BJ (cell line): ENCODE measurements at places on chromosomes 1 and 21.
A peak's percentile ranks its signal among the peaks of the same experiment; 100 is the strongest.

DNA sequence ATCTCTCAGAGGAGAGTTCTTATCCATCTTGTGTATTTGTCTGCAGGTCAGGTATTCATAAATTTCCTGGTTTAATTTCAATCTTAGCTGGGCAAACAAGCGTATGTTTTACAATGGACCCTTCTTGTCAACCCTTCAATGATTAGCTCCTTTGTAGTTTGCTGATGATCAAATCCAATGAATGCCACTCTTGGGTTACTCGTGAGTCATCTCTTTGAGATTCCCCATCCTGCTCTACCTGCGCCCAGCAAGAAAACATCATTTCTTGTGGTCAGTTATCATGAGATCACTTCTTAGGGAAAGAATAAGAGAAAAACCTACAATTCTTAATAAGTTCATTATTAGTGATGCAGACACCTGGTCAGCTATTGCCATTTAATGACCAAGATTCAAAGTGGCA, 572.3 kb upstream of the PKN2 start:
- no peak for DNase-seq

DNA sequence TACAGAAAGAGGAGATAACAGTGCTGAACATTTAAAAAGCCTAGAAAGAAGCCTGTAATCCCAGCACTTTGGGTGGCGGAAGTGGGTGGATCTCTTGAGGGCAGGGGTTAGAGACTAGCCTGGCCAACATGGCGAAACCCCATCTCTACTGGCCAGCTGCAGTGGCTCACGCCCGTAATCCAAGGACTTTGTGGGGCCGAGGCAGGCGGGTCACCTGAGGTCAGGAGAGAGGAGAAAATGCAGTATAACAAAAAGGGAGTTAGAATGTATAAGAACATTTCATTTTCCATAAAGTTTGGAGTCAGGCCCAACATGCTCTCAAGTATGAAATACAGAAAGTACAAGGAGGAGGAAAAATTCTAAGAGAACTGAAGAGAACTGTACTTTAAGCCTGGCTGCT, 134.5 kb downstream of the SMYD3 start:
- DNase-seq, result no peak

- DNase-seq, result no peak
Observed at GRCh38 chr1:116587501-116588227, 16.8 kb upstream of the CD58 start.

DNA sequence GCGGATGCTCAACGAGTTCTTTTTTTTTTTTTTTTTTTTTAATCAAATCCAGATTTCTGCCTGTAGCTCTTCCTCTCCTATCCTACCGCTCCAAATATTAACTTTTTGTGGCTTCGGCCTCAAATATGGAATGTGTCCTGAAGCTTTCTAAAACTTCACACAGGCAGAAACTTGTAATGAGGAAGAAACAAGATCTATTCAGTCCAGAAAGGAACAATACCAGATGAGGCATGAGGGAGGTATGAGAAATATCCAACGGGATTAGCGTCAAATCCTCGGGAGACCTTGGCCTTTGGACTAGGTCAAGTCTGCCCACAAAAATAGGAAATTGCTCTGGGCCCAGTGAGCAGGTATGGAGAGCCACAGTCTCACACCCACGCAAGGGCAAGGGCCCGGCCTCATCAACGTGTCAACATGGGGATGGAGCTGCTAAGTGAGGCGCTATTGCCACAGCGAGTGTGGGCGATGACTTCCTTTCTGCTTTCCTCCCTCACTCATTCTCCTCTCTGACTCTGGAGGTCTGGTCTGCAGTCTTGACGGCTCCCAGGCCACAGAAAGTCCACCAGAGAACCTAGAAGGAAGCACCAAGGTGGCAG, 66.6 kb downstream of the BCAR3 start:
- DNase-seq, result peak; percentile 90

DNA sequence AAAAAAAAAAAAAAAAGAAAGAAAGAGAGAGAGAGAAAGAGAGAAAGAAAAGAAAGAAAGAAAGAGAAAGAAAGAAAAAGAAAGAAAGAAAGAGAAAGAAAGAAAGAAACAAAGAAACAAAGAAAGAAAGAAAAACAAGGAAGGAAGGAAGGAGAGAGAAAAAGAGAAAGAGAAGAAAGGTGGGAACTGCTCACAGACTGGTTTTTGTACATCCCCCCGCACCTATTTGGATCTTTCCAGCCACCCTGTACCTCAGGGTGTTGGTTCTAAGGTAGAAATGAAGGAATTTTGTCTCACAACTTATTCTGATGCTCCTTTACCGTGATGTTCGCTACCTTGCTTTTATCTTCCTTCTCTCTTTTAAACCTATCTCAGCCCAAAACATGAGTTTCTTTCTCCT, 43.3 kb upstream of the RGS18 start:
- no peak for DNase-seq

DNA sequence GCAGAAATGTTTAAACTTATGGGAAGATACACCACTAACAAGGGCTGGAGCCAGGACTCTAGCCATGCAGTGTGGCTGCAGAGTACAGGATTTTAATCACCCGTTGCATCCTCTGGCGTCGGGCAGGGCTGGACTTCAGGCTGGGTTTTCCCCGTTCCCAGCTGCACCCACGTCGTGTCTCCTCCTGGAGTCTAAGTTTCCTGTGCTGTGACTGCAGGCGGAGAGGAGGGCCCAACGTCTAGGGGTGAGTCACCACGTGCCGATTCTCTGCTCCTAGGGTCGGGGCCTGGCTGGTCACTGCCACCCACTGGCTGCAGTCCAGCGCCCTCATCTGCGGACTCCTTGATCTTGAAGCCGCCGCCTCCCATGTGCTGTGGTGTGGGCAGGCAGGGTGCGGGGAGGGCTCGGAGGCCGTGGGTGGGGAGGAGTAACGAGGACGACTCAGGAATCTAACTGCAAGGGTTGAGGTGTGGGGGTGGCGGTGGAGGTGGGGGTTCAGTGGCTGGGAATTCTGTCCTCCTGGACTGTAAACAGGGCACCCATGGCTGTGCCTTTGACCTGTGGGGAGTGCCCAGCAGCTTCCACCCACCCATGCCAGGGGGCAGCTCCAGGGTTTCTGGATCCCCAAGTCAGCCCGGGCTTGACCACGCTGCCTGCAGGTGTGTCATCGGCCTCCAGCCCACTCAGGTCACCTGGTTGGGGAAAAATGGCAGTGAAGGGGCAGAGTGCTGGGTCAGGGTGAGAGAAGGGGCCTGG, 77.8 kb downstream of the ALPL start:
- peak; percentile 35 for DNase-seq

DNA sequence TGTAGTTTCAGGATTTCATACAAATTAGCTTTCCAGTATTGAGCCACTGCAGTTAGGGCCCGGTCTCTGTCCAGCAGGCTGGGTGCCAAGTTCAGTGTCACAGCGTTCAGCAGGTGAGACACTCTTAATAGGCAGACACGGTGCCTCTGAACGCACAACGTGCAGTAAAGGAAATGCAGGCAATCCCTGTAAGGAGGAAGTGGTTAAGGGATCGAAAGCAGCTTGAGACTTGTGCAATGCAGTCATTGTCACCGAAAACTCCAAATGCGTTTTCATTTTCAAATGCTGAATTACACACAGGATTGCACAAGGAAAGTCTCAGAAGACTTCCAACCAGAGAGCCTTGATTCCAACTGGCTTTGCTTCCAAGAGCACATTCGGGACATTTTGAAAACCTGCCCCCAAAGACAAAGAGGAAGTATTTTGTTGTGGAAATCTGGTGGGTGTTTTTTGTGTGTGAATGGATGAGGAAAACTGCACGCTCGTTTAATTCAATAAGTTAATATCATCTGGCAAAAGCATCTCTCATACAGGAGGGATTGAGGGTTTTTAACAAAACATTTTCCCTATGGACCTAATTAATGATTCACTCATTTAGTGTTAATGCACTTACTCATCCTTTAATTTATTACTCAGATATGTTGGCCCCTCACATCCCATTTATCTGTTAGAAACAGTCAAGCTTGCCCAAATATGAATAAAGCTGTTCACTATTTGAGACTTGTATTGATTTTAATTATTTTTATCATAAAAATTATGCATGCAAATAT, 61.6 kb downstream of the PTGS2 start:
- no peak for DNase-seq

DNA sequence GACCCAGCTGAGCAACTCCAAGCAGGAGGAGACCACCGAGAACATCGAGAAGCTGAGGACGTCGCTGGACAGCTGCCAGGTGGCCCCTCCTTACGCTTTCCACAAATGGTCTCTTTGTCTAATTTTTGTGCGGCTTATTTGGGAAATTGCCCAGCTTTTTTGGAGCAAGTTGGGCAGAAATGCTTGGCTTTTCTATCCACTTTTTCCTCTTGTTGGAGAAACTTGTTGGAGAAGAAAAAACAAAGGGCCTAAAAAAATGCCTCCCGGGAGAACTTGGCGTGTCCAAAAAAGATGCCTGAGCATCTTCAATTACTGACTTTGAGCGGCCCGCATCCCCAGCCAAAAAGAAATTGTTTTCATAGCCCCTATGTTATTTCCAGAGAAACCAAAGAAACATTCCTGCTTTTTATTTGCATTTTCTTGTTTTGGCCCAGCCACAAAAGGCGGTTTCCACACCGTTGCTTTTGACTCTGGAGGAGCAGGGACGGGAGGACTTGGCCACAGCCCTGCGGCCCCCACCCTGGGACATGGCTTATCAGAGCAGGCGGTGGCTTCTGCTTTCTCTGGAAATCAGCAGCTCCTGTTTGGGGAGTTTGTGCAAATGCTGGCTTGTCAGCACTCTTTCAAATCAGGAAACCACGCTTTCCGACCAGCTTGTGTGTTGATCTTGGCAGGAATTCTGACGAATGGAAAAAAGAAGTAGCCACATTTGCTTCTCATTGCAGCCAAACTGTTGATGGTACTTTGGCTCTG, 81.2 kb upstream of the EFHD2 start:
- DNase-seq, result no peak

- peak; percentile 78 for DNase-seq
Observed at GRCh38 chr1:10472220-10473144, at the start of gene DFFA. DFFA (minus strand) TSS chr1:10472529; CDS start chr1:10472458, 71 bp downstream.

DNA sequence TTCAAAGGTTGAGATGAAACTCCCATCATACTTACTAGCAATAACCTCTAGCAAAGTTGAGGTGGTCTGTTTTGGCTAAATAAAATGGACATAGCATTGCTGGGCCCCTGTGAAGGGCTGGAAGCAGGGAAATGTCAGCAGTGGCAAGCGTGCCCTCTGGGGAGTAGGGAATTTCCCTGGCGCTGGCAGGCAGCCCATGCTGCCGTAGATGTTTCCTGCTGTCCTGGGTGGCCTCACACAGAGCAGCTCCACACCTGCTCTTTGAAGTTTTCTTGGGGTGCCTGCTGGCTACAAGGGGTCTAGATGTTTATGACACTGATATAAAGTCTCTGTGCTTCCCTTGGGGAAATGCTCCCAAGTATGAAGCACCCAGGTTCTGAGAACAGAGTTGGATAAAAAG, 30.2 kb downstream of the ADARB1 start:
- no peak for DNase-seq

DNA sequence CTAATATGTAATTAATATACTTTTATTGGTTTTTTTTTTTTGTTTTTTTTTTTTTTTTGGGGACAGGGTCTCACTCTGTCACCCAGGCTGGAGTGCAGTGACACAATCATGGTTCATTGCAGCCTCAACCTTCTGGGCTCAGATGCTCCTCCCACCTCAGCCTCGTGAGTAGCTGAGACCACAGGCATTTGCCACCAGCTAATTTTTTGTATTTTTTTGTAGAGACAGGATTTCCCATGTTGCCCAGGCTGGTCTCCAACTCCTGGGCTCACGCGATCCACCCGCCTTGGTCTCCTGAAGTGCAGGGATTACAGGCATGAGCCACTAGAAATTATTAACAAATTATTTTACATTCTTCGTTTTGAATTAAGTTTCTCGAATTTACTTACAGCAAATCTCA, 16.8 kb upstream of the POGZ start:
- DNase-seq, result no peak

GRCh38 chr1:90579212-90579802, 137.8 kb downstream of the BARHL2 start:
- DNase-seq, result no peak

DNA sequence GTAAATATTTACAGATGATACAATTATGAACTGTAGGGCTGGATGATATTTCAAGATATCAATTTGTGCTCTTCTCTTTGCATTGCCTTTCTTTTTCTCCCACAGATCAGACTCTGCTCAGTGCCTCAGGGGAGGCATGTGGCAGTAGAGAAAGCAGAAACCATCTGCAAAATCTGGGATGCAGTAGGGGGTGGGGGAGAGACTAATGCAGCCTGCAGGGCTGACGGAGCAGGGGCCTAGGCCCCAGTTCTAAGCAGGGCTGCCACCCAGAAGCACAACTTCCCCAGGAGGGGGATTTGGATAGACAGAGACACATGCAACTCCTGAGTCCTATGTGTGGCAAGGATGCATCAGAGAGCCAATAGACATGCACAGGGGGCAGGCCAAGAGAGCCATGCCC, 511.6 kb downstream of the SMYD3 start:
- DNase-seq, result no peak

DNA sequence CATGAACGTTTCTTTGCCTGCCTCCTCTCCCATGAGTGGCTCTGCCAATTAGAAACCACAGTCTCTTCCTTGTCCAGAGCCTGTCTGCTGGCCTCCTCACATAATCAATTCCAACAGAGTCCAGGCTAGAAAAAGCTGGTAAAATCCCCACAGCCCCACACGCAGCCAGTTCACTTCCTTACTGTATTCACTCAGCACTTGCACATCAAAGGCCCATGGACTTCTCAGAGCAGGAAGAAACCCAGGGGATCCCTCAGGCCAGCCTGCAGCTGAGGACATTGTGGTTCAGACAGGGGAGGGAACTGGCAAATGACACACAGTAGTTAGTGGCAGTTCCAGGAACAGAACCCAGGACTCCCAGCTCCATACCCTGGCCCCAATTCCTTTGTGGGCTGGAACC, 171.6 kb upstream of the EDN2 start:
- no peak for DNase-seq

GRCh38 chr1:147740391-147740790, 20.0 kb downstream of the GJA5 start:
- DNase-seq, result no peak

DNA sequence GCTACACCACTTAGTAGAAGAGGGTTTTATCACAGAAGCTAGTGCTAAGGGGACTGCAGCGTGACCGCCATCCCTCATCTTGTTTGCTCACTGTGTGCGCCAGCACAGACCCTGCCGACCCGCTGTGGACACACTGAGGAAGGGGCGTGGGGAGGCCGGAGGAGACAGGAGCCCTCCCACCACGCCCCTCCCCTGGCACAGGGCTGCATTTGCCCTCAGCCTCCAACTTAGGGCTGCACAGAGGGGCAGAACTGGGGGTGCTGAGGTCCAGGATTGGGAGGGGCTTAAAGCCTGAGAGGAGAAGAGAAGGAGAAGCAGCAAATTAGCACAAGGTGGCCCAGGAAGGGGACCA, 37.2 kb downstream of the RRP1 start:
- no peak for DNase-seq

DNA sequence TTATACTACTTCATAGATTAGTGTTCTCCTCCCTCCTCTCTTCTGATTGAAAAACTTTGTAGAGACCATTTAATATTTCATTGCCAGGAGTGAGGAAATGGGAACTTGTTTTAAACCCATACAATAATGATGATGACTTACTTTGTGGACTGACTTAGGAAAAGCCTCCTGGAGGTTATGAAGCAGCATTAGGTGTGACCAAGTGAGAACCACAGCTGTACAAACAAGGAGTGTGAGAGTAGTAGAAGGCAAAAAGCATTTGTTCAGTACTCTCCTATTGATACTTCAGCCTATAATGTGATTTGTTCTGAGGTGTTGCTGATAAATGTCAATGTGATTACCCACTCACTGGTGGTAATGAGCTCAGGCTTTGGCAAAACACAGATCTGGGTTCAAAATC, 8.4 kb downstream of the TIPRL start:
- DNase-seq, result no peak

GRCh38 chr1:78839704-78840277, 166.7 kb downstream of the ADGRL4 start:
- DNase-seq, result no peak

GRCh38 chr1:30757352-30758120, at the start of gene LAPTM5:
LAPTM5 (minus strand) TSS chr1:30757774; CDS start chr1:30757745, 29 bp downstream.
- no peak for DNase-seq
